ENCODE measurements at places on chromosomes 5 and 9.
A peak's percentile ranks its signal among the peaks of the same experiment; 100 is the strongest.

- no peak for DNase-seq
These were observed 138.5 kb downstream of the SPOCK1 start for GRCh38 chr5:137360607-137361006.

- DNase-seq = no peak
These were observed 42.9 kb downstream of the PHF2 start for GRCh38 chr9:93619272-93619775.

DNA sequence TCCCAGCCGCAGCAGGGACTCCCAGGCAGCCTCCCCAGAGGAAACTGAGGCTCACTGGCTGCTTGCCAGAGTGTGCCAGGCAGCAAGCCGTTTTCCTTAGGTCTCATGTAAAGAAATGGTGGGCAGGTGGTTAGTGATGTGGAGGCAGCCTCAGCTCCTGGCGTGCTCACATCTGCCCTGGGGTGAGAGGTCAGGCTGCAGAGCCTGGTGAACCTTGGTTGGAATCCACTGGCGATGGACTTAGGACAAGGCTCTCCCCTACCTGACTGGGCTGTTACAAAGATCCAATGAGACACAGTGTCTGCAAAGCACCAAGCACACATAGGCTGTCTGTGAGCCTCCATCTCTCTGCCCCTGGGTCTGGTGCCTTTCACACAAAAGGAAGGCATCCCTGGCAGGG, 30.9 kb downstream of the LHX6 start:
- no peak for DNase-seq

DNA sequence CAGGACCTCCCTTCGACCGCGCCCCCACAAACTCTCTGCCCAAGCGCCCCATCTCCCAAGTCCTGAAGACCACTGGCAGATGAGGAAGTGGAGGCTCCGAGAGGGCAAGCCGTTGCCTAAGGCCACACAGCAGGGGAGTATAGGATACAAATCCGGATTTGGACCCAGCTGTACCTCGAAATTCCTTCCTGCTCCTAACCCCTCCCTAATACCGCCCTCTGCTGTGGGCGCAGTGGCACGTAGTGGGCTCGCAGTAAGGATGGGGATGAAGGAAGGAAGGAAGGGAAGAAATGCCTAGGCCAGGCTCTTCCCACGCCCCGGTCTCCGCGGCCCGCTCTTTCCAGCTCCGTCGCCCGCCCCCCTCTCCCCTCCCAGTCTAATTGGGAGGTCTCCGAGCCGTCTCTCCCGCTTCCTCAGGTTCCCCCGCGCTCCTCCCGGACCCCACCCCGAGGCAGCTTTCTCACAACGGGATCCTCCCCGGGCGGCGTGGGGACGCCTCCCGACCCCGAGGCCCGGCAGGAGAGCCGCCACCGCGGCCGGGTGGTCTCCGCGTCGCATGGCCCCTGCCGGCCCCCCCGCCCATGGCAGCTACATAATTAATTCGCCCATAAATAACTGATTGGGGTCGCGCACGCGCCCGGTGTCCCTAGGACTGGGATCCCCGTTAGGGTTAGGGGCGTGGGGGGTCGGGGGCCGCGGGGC, 138.9 kb downstream of the C9orf50 start:
- no peak for DNase-seq

GRCh38 chr5:16871746-16872339, 64.2 kb downstream of the MYO10 start:
- DNase-seq = no peak

DNA sequence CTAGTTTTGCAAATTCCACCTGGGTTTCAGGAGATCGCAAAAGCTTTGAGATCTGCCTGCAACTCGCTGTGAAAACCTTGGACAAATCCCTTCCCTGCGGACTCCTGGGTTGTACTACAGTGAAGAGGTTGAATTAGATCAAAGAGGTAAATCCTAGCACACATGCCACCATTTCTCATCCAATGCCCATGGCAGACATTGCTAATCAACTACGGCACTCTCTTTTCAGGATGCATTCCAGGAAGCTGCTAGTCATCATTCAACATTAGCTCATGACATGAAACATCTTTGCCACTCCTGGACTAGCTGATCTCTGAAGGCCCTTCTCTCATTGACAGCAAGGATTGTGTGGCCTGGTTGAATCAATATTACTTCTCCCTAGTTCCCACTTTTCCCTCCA, 46.1 kb downstream of the PCDH1 start:
- no peak for DNase-seq

DNA sequence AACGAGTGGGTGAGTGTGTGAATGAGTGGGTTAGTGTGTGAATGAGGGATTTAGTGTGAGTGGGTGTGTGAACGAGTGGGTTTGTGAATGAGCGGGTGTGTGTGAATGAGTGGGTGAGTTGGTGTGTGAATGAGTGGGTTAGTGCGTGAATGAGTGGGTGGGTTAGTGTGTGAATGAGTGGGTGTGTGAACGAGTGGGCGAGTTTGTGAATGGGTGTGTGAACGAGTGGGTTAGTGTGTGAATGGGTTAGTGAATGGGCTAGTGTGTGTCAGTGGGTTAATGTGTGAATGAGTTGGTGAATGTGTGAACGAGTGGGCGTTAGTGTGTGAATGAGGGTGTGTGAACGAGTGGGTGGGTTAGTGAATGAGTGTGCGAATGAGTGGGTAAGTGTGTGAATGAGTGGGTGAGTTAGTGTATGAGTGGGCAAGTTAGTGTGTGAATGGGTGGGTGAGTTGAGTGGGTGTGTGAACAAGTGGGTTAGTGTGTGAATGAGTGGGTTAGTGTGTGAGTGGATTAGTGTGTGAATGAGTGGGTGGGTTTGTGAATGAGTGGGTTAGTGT, 39.6 kb downstream of the NKD2 start:
- DNase-seq = no peak

DNA sequence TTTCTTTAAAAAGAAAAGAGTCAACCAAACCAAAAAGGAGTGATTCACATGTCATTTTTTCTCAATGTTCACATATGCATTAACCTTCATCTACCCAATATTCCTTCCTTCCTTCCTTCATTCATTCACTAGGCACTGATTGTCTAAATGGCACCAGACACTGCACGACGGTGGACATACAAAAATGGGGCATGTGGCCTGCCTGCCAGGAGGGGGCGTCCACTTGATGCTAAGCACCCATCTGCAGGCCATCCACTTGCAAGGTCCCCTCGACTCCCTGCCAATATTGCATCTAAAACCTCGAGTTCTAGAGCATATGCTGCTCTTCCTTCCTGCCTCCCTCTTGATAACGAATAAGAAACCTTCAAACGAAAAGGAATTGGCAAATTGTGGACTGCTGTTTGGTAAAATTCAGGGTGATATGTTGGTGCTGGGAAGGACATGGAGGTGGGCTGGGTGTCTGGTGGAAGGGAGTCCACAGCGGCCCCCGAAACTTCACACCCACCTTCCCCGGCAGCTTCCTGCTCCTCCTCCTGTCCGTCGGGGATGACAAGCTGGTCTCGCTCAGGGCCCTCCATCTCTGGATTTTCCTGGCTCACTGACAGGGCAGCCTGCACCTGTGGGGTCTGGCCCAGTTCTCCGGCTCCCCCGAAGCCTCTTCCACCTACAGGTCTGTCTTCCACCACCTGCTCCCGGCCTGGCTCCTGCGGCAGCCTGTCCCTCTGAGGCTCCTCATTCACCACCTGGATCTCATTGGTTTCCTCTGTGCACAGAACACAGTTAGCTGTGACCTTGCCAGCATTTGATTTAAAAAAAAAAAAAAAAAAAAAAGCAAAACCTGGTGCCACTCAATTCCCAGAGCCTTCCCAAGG, 64.3 kb downstream of the GOLM1 start:
- DNase-seq = peak; percentile 52

DNA sequence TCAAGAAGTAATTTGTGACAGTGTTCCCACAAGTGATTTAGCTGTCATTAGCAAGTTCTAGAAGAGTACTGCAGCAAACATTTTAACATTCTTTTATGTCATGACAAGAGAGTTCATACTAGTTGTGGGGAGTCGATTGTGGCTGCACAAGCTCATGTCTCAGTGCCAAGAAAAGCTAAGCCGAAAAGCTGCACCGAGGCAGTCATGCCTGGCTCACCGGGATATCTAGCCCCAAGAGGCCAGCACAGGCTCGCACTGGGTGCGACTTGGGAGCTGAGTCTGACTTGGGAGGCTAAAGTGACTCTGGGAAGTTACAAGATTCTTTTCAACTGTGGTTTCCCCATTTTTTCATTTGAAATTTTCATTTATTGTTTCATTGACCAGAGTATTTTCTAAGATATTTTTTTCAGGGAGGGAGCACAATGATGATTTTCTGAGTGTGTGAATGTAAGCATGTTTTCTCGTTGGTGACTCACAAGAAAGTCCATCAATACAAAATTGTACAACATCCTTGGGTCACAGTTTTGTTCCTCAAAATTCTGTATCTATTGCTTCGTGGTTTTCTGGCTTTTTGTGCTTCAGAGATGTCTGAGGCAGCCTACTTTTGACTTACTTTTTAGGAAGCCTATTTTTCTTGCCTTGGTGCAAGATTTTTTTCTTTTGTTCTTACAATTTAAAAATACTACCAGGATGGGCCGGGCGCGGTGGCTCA, 18.7 kb downstream of the CAST start:
- no peak for DNase-seq

DNA sequence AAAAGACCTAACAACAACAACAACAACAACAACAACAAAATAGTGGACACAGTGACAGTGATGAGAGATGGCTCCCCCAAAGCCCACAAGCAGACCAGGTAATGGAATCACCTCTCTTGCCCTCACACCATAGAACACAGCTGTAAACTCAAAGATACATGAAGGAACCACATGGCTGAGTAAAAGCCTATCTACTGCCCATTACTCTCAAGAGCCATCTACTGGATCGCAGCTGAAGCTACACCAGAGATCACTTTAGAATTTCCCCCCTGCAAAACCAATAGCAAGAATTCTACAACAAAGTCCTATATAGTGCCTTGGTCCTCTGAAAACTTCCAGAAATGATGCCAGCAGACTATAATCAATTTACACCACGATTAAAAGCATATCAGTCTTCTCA, 1537.6 kb upstream of the CDH9 start:
- no peak for DNase-seq

GRCh38 chr5:119010206-119010605, 21.9 kb upstream of the DTWD2 start:
- DNase-seq = no peak

- DNase-seq = peak; percentile 13
These were observed 1.3 kb downstream of the PPP2R2B start for GRCh38 chr5:146877178-146877681.

DNA sequence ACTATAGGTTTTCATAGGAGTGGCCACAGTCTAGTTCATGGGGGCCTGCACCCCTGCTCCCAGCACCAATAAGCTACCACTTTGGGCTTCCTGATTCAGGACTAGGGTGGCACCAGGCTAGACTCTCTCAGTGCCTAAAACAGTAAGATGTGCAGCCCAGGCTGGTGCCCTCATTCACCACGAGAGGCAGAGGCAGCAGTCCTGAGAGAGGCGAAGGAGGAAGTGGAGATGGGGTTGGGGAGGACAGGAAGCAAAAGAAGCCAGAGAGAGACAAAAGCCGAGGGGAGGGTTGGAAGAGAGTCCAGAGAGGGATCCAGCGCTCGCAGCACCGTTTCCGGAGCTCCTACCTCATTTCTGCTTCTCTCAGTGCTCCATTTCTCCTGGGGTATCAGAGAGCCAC, 180.9 kb downstream of the MED10 start:
- DNase-seq = no peak

DNA sequence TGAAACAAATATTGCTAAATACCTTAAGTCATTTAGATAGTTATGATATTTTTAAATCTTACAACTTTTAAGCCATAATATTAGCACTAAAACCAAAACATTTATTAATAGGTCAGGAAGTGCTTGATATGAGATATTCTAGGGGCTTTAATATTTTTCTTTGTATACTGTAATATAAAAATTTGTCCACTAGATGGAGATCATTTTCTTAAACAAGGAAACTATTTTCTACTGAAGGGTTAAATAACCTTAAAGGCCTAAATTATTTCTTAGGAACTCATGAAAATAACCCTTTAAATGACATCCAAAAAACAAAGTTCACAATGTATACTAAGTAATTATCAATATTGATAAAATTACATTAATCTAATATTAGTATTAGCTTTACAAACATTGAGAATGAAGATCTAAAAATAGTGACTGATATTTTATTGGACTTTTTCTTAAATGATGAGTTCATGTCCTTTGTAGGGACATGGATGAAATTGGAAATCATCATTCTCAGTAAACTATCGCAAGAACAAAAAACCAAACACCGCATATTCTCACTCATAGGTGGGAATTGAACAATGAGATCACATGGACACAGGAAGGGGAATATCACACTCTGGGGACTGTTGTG, 635.7 kb downstream of the RAB3C start:
- no peak for DNase-seq

DNA sequence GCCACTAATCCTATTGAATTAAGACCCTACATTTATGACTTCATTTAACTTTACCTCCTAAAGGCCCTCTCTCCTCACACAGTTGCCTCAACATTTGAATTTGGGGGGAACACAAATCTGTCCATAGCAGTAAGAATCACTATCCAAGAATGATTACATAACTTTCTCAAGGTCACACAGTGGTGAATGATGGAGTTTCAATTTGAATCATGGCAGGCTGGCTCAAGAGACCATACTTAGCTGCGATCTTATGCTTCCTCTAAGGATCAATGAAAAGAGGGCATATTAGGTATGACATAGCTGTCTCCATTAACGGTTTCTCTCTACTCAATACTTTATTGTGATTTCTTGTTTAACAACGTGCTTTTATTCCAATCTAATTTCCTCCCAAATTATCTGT, 44.1 kb upstream of the PDE4D start:
- no peak for DNase-seq

- no peak for DNase-seq
These were observed 280.8 kb downstream of the FANCC start for GRCh38 chr9:95036676-95037075.

DNA sequence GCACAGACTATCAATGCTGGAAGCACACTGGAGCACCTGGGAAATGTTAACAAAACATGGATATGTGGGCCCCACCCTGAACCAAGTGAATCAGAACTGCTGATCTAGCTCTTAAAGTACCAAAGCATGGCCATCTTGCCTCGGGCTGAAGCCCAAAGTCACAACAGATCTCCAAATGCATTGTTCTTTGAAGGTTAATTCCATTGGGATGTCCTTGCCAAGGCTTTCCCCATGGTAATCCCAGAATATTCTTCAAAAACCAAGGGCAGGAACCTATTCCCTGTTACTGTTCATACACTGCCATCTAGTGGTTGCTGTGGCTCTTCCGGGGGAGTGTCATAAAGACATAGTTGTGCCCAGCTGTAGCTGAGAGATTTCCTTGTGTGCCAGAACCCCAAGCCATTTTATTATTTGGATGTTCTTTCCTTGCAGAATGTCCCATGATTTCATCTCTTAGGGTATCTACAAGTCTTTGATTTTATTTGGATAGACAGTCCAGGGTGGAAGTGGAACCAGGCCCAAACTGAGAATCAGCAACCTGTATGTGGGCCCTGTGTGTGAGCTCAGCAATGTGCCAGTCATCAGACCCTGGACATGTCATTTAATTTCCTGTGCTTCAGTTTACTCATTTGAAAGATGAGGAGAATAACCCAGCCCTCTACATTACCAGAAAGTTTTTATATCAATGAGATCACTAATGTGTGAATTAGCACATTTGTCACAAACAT, 290.0 kb downstream of the ACTL7B start:
- DNase-seq = peak; percentile 58

Data from body of pancreas (tissue), 4 donors.